ENCODE measurements at places on chromosomes 5 and 9.

GRCh38 chr9:35107297-35108290, 4.7 kb upstream of the STOML2 start:
- no peak for DNase-seq

GRCh38 chr5:11346336-11346735, 557.9 kb downstream of the CTNND2 start:
- DNase-seq = no peak

GRCh38 chr5:14374100-14374499, 207.5 kb upstream of the OTULINL start:
- no peak for DNase-seq

- no peak for DNase-seq
Observed at GRCh38 chr9:29213417-29214153, 1640.3 kb upstream of the C9orf72 start.

DNA sequence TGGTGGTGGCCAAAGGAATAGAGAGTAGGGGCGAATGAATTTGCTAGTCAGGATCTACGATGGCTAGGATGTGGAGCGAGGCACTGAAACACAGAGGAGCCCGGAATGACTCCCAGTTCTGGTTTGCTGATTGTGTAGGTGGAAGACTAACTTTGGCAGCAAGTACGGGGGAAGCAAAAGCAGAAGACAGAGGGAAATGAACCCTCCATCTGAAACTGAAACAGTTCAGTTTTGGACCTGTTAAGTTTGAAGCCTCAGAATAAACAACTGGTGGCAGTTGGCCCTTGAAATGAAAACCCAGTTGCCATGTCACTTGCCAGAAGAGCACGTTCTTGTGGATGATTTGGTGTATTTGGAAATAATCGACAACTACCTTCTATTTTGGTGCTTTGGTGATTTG, 15.4 kb upstream of the SMIM15 start:
- no peak for DNase-seq

GRCh38 chr9:121207371-121207940, 5.8 kb upstream of the RAB14 start:
- DNase-seq = no peak

DNA sequence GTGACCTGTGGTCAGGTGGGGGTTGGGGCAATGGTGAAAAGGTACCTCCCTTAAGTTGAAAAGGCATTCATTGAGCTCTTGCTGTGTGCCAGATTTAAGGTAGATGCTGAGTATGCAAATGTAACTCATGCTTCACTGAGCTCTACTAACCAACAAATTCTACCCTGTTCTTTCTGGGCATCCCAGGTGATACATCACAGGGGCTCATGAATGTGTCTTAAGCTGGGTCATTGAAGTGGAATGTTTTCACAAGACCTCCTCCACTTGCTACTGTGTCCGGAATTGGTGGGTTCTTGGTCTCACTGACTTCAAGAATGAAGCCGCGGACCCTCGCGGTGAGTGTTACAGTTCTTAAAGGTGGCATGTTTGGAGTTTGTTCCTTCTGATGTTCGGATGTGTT, 362.8 kb upstream of the ZNF462 start:
- no peak for DNase-seq

- DNase-seq = no peak
Observed at GRCh38 chr5:142403583-142403982, 78.8 kb upstream of the SPRY4 start.

DNA sequence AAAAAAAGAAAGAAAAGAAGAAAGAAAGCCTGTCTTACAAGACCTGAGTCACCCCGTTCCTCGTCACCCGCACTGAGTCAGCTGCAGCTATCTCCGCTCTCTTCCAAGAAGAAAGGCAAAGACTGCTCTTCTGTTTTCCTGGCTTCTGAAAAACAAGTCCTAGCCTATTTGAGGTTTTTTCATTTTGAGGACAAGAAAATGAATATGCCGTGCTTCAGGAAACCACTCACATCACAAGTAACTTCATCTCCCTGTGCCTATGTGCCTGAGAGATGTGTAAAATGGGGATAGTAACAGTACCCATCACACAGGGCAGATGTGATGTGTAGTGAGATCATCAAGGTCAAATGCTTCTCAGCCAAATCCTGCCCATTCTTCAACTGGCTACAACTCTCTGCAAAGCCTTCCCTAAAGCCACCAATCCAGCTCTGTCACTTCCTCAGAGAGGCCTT, 78.4 kb downstream of the GLDC start:
- no peak for DNase-seq

GRCh38 chr9:90810691-90811090, 9.1 kb downstream of the SYK start:
- no peak for DNase-seq

GRCh38 chr5:138760448-138761110, 7.4 kb downstream of the CTNNA1 start:
- no peak for DNase-seq

DNA sequence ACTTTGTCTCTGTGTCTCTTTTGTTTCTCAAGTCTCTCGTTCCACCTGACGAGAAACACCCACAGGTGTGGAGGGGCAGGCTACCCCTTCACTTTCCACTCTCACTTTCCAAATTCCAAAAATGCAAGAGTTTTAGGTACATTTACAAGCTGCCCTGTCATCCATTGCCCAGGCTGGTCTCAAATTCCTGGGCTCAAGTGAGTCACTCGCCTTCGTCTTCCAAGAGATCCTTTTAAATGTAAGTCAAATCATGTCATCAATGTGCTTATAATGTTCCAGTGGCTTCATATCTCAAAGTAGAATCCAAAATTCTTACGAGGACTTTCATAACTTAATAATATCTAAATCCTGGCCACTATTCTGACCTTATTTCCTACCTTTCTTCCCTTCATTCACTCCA, 20.4 kb upstream of the UGCG start:
- no peak for DNase-seq

DNA sequence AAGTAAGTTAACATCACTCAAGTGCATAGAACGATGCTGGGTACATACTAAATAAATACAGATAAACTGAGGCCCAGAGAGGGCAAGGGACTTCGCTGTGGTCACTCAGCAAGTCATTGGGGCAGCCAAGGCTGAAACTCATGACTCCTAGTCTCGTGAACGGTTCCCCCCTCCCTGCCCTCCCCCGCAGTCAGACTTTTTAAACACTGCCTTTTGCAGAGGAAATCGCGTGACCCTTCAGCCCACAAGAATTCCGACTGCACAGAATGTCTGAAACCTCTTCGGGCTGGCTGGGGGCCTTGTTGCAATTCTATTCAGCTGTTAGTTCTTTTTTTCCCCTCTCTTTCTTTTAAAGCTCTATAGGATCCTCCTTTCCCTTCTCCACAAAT, 28.1 kb downstream of the NEK6 start:
- DNase-seq = peak; percentile 17

DNA sequence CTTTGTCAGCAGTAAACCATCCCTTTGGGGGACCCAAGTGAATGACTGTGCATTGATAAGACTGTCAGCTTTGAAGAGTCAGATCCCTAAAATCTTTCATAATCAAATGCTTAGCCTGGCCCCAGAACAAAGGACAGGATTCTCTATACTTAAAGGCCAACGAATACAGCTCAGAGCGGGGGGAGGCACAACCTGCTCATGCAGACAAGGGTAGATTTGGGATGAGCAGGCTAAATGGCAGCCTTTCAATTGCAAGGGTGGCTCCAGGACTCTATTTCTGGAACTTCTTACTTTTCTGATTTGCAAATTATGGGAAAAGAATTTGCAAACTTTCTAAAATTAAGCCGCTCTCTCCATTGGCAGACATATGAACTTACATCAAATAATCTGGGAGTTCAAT, 66.4 kb downstream of the ELL2 start:
- DNase-seq = no peak

- no peak for DNase-seq
Observed at GRCh38 chr5:163505049-163505367, 411 bp upstream of the MAT2B start.

- no peak for DNase-seq
Observed at GRCh38 chr9:124040186-124040931, 28.8 kb downstream of the LHX2 start.

DNA sequence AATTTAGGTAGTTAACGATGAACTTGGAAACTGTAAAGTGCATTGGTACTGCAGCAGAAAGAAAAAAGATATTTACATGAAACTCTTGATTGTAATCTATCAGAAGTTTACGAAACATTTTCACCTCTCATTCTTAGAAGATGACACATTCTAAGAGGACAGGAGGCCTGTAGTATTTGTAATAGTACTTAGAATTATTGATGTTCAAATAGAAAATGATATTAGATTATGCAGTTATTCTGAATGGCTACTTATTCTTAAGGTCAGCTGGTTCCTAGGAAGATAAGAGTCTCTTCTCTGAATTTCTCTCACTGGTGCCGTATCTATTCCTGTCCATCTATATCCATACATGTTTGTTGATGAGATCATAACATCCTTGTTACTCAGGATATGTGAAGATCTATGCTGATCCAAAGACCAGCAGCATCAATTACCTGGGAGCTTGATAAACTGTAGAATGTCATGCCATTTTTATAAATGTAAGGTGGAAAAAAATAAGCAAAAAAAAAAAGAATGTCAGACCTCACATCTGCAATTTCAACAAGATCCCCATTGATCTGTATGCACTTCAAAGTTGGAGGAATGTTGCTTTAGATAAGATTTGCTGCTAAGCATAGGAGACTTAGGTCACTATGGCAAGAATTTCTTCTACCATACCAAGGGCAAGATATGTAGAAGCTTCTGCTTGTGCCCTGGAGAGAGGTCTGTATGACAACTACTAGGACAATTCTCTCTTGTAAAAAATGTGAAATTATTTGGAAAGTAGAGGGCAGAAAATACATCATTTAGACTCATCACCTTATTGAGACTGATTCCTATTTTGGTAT, 42.4 kb upstream of the RICTOR start:
- DNase-seq = no peak

GRCh38 chr5:21826884-21827283, 1026.3 kb downstream of the CDH12 start:
- DNase-seq = no peak

DNA sequence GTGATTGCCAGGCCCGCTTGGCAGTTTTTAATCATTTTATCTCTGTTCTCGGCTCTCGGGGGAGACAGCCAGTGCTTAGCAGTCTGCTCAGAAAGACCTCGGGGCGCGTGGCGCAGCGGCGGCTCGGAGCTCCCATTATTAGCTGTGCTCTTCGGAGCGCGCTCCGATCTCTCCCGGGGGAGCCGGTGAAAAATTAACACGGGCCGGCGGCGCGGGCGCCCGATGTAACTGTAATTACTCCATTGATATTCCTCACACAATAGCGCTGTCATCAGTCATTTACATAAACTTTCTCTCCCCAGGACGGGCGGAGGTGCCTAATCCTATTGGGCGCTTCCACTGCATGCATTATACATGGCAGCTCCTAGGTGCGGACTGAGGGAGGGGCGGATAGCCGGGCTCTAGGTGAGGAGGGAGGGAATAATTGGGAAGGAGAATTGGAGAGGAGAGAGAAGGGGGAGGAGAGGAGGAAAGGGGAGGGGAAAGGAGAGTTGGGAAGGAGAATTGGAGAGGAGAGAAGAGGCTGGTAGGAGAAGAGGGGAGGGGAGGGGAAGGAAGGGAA, 24.9 kb downstream of the LMX1B start:
- no peak for DNase-seq

DNA sequence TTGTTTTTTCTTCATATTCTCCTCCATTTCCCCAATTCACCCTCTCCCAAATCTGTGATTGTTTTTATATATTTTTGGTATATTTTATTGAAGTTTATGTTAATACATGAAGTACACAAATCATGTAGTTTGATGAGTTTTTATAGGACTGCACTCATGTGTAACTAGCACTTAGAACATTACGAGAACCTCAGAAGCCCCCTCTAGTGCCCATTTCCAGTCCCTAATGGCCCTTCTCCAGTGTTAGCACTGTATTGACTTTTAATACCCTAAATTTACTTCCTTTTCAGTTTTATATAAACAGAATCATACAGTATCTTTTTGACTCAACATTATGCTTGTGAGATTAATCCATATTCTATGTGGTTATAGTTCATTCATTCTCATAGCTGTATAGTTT, 18.5 kb upstream of the FKTN start:
- DNase-seq = no peak

DNA sequence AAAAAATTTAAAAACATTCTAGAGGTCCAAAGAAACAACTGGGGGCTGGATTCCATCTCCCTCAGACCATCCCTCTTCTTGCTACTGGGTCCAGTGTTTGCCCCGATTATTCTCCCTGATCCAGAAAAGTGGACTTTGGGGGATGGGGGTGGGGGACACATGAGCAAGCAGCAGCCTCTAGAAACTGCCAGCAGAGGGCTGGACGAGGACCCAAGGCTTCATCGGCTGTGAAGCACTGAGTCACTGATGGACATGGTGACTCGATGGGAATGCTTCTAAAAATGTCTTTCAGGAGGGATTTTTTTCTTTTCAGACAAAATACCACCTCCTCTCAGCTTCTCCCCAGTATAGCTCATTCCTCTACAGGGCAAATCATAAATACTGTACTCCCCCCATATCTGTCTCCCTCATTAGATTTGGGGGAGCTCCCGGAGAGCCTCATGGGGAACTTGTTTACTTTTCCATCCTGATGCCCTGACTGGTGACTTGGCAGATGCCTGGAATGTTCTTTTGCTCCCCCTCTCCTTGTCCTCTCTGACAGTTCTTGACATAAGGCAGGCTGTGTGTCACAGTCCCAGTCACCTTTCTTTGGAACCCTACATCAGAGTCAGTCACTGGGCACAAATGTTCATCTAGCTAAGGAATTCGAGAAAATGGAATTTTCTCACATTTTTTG, 67.2 kb upstream of the STC2 start:
- no peak for DNase-seq

Measured in CD8-positive, alpha-beta memory T cell (primary cell).